Foreskin keratinocyte (primary cell): ENCODE measurements at places on chromosomes 12 and 14. TPM values are rescaled to one million over a fixed set of nuclear protein-coding genes. Genes with fewer than 3 reads are reported as not detected.

The CLEC9A gene
- not detected in 2 replicates for total RNA-seq

The TMEM253 gene
- total RNA-seq, result 0.34 and 0.42 TPM in 2 replicates

The ZDHHC22 gene
- total RNA-seq, result not detected in 2 replicates

The MAP3K9 gene
- 6.5 and 6.7 TPM in 2 replicates for total RNA-seq

The TAS2R14 gene
- 0.92 and 0.95 TPM in 2 replicates for total RNA-seq

The FAM216A gene
- 7.1 and 10.5 TPM in 2 replicates for total RNA-seq

The PEBP1 gene
- total RNA-seq, result 200 and 206 TPM in 2 replicates

The REP15 gene
- total RNA-seq, result 3.4 TPM in 2 replicates

The TMEM52B gene
- total RNA-seq, result not detected in 2 replicates

The BBS10 gene
- 5.3 and 6.9 TPM in 2 replicates for total RNA-seq

The OGFOD2 gene
- 12.0 and 12.9 TPM in 2 replicates for total RNA-seq

The PTPRB gene
- total RNA-seq, result 0.71 and 0.88 TPM in 2 replicates

The TAS2R42 gene
- total RNA-seq, result not detected in 2 replicates

The ENO2 gene
- total RNA-seq, result 1.5 and 2.0 TPM in 2 replicates

The PRB2 gene
- total RNA-seq, result not detected in 2 replicates

The PLEKHD1 gene
- not detected in 2 replicates for total RNA-seq

The KRT75 gene
- 4.7 and 7.5 TPM in 2 replicates for total RNA-seq

The PYGL gene
- 238 and 327 TPM in 2 replicates for total RNA-seq

The FKBP3 gene
- 60.3 and 69.0 TPM in 2 replicates for total RNA-seq

The CLEC4C gene
- not detected in 2 replicates for total RNA-seq

The EXOC3L4 gene
- total RNA-seq, result not detected in 2 replicates

The C1S gene
- 1.3 and 1.9 TPM in 2 replicates for total RNA-seq

The IAPP gene
- not detected in 2 replicates for total RNA-seq

The RTN1 gene
- total RNA-seq, result not detected in 2 replicates
